ENCODE measurements at places on chromosomes 16 and 17. TPM values are rescaled to one million over a fixed set of nuclear protein-coding genes. Genes with fewer than 3 reads are reported as not detected.
A peak's percentile ranks its signal among the peaks of the same experiment; 100 is the strongest.

- H3K4me3 ChIP-seq: no peak overlapping the region
- peak overlapping the region; percentile 92 for H3K27ac ChIP-seq
- peak; percentile 64 for DNase-seq
- no peaks in the 10 kb centered on the region for H3K27me3 ChIP-seq
- peaks cover 28% of the 10 kb centered on the region for H3K4me1 ChIP-seq
- no peaks in the 10 kb centered on the region for H3K36me3 ChIP-seq
These were observed 357.2 kb upstream of the TNRC6C start for GRCh38 chr17:77601054-77601979.

The ABI3 gene
- 3.3 TPM for total RNA-seq

DNA sequence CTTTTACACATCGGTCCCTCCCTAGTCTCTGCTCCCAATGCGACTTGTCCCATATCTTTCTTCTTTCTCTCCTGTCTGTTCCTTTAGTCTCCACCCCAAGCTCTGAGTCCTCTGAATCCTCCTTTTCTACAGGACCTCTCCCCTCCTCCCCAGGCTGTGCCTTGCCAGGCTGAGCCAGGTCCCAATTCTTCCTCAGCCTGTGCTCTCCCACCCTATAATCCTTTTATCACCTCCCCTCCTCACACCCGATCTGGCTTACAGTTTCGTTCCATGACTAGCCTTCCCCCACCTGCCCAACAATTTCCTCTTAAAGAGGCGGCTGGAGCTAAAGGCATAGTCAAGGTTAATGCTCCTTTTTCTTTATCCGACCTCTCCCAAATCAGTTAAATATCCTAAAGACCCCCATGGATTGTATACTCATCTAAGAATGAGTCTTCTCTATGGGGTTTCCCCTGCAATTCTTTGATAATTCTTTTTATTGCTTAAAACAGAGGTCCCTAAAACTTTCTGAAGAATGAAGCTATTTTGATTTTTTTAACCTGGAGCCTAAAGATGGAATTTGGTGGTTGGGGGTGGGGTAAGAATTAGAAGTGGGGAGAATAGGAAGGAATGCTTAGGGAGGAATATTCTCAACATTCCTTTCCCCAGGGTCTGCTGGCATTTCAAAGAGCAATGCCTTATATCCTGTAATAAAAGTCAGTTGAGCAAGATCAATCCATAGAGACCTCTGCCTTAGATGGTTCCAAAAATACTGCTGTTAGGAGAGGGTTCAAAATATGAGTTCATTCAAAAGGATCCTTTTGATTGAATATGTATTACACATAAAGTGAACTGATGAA lies 102.8 kb downstream of the MYO1D start:
- no peak overlapping the region for H3K27ac ChIP-seq
- H3K27me3 ChIP-seq: no peaks in the 10 kb centered on the region
- H3K4me1 ChIP-seq: no peaks in the 10 kb centered on the region
- H3K4me3 ChIP-seq: no peak overlapping the region
- no peaks in the 10 kb centered on the region for H3K36me3 ChIP-seq
- no peak for DNase-seq

DNA sequence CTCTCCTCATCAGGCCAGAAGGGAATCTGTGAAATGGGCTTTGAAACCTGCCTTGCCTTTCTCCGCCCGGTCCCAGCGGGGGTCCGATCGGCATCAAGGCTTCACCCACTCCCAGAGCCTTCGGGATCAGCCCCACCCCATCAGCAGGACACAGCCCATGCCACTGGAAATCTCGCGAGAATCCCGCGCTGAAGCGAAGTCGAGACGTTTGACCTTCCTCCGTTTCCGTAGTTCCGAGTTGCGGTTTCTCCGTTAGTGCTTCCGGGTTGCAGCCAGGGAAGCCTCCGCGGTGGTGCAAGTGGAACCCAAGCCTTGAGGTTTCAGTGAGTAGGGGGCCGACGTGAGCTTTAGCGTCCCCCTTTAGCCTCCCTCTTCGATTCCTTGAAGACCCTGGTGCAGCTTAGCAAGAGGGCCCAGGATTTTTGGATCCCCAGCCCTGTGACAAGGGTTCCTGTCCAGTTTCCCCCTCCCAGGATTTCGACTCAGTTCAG lies at the start of gene COASY:
COASY (plus strand) TSS at position 252 of the 491 bp plus-strand sequence. CDS start 475 bp downstream, outside the sequence.
- H3K4me3 ChIP-seq: peak within 1 kb of the TSS; percentile 93
- H3K27ac ChIP-seq: peak within 1 kb of the TSS; percentile 85
- DNase-seq: peak; percentile 97
- H3K27me3 ChIP-seq: no peaks in the 10 kb centered on the region

The ANKRD40CL gene
- total RNA-seq: not detected

GRCh38 chr16:68274441-68274840 lies 10.1 kb downstream of the SLC7A6 start:
- H3K36me3 ChIP-seq: peaks cover 47% of the 10 kb centered on the region
- no peak overlapping the region for H3K4me3 ChIP-seq
- no peak for DNase-seq
- peak overlapping the region; percentile 71 for H3K27ac ChIP-seq

DNA sequence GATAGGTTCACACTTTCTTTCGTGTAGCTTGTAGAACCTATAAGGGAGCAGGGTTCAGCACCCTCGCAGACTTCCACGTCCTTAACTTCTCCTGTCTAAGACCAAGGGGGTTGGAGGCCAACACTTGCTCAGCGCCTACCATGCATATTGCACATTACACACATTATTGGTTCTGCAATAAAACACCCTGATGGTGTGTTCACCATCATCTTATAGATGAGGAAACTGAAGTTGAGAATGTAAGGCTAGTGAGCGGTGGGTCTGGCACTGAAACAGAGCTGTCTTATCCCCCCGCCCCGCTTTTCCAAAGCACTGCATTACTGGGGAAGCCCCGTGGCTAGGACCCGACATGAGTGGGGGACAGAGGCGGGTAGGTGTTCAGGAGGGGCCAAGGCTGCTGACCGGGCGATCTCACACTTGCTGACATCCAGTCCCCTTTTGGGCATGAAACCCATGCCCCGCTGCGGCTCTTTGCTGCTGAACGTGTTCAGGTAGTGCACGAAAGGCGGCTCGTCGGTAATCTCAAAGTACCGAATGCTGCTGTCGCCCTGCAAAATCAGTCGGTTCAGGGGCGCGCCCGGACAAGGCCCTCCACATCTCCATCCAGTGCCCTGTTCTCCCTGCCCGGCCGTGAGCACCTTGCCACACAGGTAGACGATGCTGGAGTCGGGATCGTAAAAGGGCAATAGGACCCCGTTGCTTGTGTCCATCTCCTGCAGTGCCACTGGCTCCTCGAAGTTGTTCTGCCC lies 6.2 kb downstream of the CORO6 start:
- peak overlapping the region; percentile 40 for H3K4me3 ChIP-seq
- no peaks in the 10 kb centered on the region for H3K36me3 ChIP-seq
- no peak overlapping the region for H3K27ac ChIP-seq
- H3K27me3 ChIP-seq: no peaks in the 10 kb centered on the region
- H3K4me1 ChIP-seq: peaks cover 71% of the 10 kb centered on the region

GRCh38 chr16:87927195-87927562 lies 9.2 kb downstream of the CA5A start:
- H3K4me1 ChIP-seq: no peaks in the 10 kb centered on the region
- H3K27me3 ChIP-seq: no peaks in the 10 kb centered on the region
- DNase-seq: no peak
- no peak overlapping the region for H3K4me3 ChIP-seq
- H3K27ac ChIP-seq: no peak overlapping the region

DNA sequence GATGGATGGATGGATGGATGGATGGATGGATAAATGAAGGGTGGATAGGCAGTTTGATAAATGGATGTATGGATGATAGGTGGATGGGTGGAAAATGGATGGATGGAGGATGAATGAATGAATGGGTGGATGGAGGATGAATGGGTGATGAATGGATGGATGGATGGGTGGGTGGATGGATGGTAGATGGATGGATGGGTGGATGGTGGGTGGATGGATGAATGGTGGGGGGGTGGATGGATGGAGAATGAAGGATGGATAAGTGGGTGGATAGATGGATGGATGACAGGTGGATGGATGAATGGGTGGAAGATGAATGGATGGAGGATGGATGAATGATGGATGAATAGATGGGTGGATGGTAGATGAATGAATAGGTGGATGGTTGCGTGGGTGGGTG lies 70.1 kb upstream of the BCO1 start:
- no peaks in the 10 kb centered on the region for H3K36me3 ChIP-seq
- H3K27ac ChIP-seq: no peak overlapping the region
- no peaks in the 10 kb centered on the region for H3K27me3 ChIP-seq
- H3K4me1 ChIP-seq: no peaks in the 10 kb centered on the region

The SEZ6L2 gene
- total RNA-seq: not detected

The KRTAP4-3 gene
- not detected for total RNA-seq

All from heart left ventricle (tissue), 16 donors.